ENCODE measurements at places on chromosomes 7 and 10. TPM values are rescaled to one million over a fixed set of nuclear protein-coding genes. Genes with fewer than 3 reads are reported as not detected.

Gene RBP3
- total RNA-seq = not detected

Gene ZMIZ1
- total RNA-seq = 6.5 TPM

Gene GPR146
- total RNA-seq = 48.2 TPM

Gene TMEM130
- not detected for total RNA-seq

Gene IDI1
- total RNA-seq = 38.1 TPM
